ENCODE measurements at places on chromosomes 4 and X.

GRCh38 chr4:6878451-6879059 lies 31.1 kb upstream of the TBC1D14 start:
- no peak for DNase-seq

GRCh38 chr4:142353149-142353738 lies 492.9 kb downstream of the INPP4B start:
- no peak for DNase-seq

DNA sequence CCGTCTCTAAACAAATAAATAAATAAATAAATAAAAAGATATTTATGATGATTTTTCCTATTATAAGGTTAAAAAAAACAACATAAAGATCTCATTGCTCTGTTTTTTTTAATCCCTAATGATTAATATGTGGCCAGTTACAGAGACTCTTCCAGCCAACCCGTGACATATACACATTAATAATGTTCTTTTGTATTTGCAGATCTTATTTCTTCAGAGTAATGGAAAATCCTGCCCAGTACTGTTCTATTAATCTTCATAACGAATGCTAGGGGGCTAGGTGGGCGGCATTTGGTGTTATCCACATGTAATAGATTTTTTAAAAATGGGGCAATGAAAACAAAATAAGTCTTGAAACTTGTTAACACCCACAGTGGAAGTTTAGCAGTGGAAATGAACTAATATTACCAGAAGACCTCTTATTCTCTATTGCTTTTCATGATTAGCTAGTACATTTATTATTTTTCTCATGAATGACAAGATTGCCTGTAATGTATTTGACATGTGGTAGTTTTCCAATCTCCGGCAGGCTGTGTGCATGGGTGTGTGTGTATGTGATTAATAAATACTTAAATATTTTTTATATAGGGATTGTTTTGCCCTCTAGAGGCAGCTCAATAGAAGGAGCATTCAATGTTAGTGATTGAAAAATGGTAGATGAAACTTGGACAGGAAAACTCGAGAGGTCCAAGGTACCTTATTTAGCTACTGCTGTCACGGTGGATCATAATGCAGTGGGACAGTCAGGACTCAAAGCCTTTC lies 457.4 kb downstream of the IL1RAPL1 start:
- no peak for DNase-seq

GRCh38 chr4:89000844-89001360 lies 56.1 kb downstream of the FAM13A start:
- DNase-seq: no peak

DNA sequence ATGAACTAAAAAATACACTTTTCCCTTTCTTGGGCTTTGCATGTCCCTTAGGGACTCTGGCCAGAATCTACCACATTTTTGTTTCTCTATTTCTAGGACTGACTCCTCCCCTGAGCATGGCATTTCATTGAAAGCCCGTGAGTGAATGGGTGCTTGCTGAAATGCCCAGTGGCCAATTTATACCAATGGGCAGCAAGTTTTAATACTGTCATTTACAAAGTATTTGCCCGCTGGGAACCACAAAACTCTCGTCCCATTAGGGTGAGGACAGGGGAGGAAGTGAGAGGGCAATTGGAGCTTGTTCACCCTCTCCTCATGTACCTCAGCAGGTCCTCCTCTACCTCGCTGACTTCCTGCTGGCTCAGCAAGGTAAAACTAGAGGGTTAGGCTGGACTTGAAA lies 1.1 kb downstream of the SRPX2 start:
- no peak for DNase-seq

GRCh38 chr4:105135785-105136184 lies 10.9 kb upstream of the TET2 start:
- no peak for DNase-seq

- DNase-seq: no peak
These were observed 78.9 kb upstream of the CNKSR2 start for GRCh38 chrX:21295246-21295820.

- DNase-seq: no peak
These were observed 78.9 kb upstream of the BMPR1B start for GRCh38 chr4:94678896-94679295.

DNA sequence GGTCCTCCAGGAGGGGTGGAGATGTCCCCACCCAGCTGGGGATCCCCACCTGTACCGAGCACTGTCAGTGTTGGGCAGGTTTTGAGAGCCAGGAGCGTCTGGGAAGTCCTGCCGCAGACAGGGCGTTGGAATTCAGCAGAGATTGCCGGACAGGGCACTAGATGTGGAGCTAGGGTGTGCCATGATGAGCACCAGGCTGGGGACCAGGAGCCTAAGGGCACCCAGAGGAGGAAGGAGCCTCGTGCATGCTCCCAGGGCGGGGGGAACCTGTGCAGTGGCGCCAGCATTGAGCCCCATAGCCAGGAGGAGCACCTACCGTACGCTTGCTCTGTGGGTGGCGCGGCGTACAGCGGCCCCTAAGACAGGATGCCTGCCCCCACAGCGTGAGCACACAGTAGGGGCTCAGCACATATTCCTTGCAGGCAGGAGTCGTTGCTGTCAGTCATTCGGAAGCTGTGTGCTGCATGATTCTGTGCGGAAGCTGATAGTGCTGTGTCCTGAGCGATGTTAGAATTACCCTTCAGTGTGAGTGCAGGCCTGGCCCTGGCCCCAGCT lies 18.8 kb upstream of the TADA2B start:
- no peak for DNase-seq

DNA sequence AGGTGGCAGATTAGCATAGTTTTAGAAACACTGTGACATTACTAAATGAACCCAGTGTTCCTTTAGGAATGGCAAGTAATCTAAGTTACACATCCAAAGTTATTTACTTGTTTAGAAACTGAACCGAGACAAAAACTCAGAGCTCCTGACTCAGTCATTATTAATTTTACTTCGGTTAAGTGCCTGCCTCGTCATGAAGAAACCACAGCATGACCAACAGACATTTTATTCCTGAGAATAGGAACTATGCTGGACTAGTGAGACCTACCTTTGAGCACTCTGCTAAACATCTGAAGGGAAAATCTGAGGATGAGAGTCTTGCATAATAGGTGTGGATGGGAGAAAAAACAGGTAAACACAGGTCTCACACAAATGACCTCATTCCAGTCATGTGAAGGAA lies 2.5 kb downstream of the BEX1 start:
- DNase-seq: no peak

DNA sequence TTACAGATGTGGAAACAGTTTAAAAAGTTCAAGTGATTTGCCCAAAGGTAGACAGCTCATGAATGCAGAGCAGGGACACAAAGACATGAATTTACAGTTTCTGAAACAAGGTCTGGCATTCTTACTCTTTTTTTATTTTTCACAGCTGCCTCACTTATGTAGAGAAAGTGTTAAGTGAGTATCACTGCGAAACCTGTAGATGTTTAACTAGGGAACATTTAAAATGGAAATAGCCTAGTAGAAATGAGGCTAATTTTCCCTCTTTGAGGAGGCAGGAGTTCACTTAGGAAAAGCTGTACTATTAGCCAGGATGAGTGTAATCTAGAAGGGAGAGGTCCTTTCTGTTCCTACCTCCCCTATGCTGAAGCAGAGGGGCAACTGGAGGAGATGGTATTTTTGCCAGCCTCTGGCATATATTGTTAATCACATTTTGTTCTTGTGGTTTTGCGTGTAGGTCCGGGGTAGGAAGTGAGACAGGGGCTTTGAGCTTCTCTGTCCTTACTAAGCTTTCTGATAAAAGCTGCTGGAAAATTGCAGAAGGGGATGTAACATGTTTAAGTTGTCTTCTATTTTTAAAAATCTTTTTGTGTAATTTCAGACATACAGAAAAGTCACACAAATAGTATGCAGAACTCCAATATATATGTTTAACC lies 492.8 kb upstream of the NR3C2 start:
- DNase-seq: no peak

DNA sequence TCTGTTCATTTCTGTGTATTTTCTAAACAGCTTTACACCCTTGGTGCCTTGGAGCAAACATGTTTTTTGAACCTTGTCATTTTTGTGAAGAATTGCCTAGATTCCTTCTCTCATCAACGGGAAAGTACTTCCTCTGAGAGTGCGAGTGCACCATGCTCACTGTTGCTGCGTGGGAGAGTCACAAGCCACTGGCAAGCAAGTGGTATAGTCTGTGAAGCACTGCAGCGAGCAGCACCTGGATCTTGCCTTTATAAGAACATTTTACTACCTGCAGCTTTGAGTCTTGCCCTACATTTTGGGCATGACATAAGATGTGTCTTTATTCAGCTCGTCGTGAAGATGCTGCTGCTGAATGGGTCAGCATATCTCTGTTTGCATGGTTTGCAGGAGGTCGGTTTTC lies 44.9 kb downstream of the HADH start:
- no peak for DNase-seq

GRCh38 chrX:129698150-129698549 lies 40.6 kb upstream of the XPNPEP2 start:
- DNase-seq: no peak
